Aorta (tissue), 5 donors: ENCODE measurements at places on chromosomes 6 and 20.

GRCh38 chr20:62156592-62157386 is 13.2 kb downstream of the SS18L1 start:
- DNase-seq: peak; percentile 75

- DNase-seq: no peak
Observed at GRCh38 chr20:56360133-56360907, 1.5 kb downstream of the FAM210B start.

DNA sequence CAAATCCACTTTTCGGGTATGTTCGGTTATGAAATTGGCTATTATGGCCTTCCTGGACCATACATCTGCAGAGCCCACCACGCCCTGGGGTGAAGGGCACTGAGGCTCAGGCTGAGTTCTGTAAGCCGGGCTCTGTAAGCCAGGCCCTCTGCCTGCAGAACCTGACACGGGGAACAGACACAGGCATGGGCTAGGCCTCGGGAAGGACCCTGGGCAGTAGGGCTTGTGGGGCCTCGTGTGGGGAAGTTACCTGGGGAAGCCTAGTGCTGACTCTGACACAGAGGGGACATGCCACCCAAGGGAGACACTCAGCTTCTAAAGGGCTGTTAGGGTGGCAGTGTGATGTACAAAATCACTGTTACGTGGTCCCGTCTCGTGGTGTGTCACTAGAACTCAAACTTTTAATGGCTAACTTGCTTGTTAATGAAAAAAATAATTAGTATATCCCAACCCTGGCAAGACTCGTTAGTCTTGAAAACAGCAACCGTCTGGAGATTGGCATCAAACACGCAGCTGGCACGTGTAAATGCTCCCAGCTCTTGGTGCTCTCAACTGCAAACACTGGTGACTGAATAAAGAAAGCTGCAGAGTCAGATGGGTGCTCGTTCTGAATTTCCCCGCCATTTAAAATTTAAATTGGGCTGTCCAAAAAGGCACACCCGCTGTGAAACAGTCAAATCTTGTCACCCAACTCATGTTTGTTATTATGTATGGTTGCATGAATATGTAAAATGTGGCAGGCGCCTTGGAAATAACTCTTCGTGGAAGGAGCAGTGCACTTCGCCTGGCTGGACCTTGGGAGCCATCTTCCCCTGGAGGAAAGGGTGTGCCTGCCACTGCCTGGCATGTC is 23.6 kb upstream of the TCFL5 start:
- DNase-seq: no peak

DNA sequence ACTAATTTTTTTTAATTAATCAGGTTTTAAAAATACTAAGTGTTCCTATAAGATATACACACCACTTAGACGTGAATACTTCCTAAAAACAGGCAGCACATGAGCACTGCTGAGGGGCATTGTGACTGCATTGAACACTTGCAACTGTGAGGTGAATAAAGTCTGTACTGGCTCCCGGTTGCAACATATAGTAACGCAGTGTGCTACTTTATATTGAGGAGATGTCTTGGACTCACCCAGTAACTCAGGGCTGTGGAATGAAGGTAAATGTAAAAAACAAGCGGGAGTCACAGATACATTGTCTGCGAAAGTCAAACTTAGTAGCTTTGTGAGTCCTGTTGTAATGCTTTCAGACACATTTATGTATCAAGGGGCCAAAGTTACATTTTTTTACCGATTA is 17.0 kb upstream of the HLA-A start:
- no peak for DNase-seq
